Epithelial cell of proximal tubule (primary cell): ENCODE measurements at places on chromosomes 12 and 14. TPM values are rescaled to one million over a fixed set of nuclear protein-coding genes. Genes with fewer than 3 reads are reported as not detected.

Gene INSM2
- not detected in 2 replicates for total RNA-seq

Gene ACOT2
- total RNA-seq, result 9.2 and 22.9 TPM in 2 replicates

Gene OR4L1
- total RNA-seq, result not detected in 2 replicates

DNA sequence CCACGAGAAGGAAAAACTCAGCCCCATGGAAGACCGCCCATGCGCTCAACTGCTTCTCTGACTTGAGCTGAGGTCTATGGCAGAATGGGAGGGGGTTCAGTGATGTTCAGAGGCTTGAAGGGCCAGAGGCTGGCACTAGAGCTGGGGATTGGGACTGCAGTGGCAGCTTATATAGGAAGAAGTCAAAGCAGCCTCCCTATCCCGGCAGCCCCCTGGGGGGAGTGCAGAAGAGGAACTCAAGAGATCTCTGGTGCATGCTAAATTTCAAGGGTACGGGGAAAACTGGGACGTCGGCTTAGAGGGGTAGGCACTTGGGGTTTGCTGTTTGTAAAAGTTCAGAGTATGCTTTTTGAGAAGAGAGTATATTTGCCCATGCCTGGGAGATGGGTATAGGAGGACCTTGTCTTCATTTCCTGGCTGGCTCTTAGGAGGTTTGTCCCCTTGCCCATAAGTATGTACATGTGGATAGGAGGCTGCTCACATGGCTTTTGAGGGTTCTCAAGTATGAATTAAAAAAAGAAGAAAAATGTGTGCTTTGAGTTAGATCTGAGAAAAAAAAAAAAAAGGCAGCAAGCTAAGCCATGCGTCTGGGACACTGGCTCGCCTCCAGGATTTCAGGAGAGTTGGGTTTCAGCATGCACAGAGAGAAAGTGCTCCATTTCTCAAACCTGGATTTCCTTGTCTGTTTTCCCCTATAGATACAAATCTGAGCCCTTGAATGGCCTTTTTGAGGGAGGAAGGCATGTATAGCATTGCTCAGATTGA is 3.2 kb upstream of the MEG3 start:
- no peak for DNase-seq

GRCh38 chr12:120421701-120422100 is 16.2 kb upstream of the COX6A1 start:
- DNase-seq, result no peak
